Substantia nigra (tissue), 51 donors: ENCODE measurements at places on chromosomes 12 and 14.

DNA sequence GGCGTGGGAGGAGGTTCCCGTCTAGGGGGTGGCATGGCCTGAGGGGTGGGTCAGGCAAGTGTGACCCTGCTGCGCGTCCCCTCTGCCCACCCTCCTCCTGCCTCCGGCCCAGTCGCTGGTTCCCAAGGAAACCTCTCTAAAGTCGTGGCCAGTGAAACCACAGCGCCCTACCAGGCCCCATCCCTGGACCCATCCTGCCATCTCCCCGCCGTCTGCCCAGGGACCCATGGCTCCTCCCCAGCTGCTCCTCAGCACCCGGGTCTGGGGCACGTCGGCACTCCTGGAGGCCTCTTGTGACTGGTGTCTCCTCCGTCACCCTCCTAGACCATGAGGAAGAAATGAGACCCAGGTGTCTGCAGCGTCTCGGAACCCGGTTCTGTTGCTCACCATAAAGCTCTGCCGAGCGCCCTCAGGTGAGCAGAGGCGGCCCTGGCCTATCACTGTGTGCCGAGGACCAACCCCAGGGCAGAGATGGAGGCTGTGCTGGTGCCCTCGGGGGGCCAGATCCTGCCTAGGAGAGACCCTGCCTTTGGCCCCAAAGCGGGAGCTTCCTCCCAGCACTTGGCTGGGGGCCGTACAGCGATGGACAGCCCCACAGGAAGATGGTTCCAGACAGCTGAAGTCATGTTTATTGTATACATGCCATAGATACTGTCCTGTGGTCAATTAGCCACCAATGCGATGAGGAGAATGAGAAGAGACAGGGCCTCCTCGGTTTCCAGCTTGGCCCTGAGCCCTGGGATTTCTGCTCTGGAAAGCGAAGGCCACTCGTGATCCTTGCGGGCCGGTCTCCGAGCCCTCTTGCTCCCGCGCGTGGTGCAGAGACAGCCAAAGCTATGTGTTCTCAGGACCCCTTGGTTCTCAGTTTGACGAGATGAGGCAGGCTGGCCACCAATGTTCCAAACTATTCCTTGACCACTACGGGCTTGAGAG is 222.5 kb upstream of the RTL1 start:
- DNase-seq: no peak

DNA sequence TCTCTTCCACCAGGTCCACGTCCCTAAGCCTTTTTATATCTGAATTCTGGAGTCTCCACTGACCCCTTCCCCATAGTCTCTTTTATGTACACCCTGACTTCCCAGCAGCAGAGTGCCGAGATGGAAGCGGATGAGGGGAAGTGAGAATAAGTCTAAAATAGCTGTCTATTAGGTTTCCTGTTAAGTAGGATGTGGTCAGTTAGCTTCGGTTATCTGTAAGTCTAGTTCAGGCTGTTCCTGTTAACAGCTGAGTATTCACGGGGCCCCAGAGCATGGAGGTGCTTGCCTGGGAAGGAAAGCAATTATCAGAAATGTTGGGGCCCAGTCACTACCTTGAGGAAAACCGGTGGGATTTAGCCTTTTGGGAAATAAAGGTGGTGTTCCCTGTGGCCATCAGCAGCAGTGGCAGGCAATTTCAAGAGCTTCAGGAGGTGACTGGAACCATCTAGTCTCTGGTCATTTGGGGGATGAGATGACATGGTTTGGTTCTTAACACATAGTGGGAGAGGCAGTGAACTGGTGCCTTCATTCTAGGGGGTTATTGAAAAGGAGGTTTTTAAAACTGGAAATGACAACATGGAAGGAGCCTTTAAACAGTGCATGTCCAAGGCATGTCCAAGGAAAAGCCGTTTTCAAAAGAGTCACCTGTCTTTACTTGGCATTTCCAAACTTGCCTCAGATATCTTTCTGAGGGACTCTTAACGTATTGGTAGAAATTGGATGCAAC is 21.8 kb downstream of the CHST11 start:
- no peak for DNase-seq

DNA sequence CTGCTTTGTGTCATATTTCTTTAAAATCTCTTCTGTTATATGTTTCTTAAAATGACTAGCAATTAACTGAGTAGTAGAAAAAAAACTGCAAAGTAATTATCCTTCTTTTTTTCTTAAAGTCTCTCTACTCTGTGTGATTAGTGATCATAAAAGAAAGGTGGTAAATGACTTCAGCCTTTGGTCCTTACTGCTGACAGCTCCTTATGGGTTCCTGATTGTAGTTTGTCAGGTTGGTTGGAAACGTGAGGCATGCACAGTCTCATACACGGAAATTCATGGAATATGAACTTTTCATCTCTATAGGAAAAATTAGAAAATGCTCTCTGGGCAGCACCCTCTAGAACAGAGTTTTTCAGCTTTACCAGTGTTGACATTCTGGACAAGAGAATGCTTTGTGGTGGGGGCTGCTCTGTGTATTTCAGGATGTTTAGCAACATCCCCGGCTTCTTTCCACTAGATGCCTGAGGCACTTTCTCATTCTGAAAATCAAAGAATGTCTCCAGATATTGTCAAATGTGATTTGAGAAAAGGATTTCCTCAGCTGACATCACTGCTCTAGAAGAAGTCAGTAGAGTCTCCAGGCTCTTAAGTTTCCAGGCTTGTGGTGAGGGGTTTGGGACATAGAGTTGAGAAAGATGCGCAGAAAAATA is 121.0 kb downstream of the PIK3C2G start:
- no peak for DNase-seq

GRCh38 chr12:27332714-27333402 is at the start of gene BMAL2:
BMAL2 (plus strand) TSS chr12:27332836; CDS start chr12:27333073, 237 bp downstream.
- no peak for DNase-seq

DNA sequence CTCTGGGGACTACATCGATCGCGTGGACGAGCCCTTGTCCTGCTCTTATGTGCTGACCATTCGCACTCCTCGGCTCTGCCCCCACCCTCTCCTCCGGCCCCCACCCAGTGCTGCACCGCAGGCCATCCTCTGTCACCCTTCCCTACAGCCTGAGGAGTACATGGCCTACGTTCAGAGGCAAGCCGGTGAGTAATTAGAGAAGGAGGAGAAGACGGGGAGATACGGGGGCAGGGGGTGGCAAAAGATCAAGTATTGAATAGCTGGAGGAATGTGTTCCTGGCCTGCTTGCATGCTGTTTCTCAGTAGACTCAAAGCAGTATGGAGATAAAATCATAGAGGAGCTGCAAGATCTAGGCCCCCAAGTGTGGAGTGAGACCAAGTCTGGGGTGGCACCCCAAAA is 21.9 kb downstream of the OS9 start:
- no peak for DNase-seq

DNA sequence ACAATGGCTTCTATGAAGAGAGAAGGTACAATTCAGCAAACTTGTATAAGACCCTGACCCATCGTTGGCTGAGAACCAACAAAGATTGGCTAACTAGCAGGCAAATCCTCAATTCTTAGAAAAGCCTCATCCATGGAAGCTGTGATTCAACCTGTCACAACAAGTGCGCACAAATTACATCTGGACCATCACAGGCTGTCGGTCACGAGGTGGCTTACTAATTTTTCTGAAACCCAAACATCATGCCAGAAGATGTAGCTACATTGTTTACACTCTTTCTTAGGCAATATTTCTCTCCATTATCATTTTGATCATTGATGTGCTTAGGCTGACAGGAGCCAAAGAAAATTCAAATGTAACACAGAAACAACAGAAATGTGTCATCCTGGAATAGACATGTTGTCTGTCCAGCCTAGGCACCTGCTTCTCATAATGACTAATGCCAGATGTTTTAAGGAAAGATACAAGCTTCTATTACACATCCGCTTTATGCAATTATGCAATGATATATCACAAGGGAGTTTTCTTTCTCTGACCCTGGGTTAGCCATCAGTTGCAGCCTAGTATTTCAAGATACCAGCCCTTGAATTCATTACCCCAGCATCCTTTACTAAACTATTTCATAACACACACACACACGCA is 92.9 kb upstream of the DIO2 start:
- no peak for DNase-seq

DNA sequence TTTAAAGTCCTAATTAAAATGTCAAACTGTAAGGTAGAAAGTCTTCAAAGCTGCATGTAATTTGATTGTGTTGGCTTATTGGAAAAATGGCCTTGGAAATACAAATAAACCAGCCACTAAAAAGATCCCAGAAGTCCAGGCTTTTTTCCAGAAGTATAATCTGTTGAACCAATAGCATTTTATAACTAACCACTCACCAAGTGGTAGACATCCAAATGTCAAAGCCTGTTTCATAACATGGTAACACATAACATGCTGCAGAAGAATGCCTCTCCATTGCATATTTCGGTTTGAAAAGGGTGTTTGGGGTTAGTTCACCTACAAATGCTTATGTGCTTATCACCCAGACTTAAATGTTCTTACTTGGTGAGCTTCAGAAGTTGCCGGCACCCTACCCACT is 183.7 kb upstream of the DIO2 start:
- no peak for DNase-seq

- no peak for DNase-seq
These were observed 7.3 kb downstream of the RSRC2 start for GRCh38 chr12:122519418-122519817.

- DNase-seq: no peak
These were observed 400.8 kb downstream of the GXYLT1 start for GRCh38 chr12:41743835-41744234.

DNA sequence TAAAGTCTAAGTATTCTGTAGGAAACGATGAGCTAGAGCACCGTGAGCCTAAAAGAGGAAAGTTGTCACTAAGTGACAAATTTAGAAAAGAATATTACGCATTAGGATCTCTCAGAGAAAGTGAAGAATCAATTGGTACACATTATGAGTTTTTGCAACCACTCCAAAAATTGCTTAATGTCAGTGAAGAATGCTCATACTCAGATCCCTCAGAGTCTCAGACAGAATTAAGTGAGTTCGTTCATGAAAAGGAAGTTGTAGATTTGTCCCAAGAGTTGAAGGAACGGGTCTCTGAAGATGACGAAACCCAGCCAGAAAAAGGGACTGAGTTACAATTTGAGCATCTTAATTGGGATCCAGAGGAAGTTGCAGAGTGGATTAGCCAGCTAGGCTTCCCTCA is 1.5 kb downstream of the SAMD15 start:
- DNase-seq: no peak

- no peak for DNase-seq
These were observed 119.9 kb upstream of the NCOR2 start for GRCh38 chr12:124687174-124687902.

DNA sequence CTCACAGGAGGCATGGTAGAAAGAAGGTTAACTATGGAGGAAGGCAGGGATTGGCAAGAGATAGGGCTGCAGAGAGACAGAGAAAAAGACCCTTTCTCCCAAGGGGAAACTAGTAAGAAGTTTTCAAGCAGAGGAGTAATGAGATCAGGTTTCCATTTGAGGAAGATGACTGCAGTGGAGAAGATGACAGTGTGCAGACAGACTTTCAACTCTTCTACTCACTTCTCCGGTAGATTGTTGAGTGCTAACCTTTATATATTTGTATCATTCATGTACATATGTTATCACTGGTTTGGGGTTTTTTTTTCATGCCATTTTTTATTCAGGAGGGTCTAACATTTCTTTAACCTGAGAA is 5.9 kb upstream of the B3GNT4 start:
- DNase-seq: no peak

- no peak for DNase-seq
These were observed 699 bp upstream of the CD69 start for GRCh38 chr12:9761419-9761781.

DNA sequence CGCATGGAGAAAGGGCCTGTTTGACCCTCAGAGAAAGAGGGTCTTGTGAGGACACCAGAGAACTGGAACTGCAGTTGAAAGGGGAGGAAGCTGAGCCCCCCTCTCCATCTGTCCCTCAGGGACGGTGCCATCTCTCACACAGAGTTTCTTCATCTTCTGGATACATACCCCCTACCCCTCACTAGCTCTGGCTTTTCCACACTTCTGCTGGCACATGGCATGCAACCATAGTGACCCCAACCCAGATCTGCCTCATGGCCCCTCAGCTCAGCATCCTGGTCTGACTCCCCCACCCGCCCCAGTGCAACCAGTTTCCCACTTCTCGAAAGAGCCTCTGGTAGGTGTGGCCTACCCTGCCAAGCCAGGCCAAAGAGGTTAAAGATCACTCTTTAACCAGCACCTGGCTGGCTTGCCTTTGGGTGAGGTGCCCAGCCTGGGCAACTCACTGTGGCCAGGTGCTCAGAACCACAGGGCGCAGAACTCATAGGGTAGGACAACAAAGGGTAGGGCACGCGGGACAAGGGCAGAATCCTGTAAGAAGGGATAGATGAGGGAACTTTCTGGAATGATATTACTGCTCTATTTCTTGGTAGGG is 25.8 kb downstream of the GALNT16 start:
- DNase-seq: no peak

DNA sequence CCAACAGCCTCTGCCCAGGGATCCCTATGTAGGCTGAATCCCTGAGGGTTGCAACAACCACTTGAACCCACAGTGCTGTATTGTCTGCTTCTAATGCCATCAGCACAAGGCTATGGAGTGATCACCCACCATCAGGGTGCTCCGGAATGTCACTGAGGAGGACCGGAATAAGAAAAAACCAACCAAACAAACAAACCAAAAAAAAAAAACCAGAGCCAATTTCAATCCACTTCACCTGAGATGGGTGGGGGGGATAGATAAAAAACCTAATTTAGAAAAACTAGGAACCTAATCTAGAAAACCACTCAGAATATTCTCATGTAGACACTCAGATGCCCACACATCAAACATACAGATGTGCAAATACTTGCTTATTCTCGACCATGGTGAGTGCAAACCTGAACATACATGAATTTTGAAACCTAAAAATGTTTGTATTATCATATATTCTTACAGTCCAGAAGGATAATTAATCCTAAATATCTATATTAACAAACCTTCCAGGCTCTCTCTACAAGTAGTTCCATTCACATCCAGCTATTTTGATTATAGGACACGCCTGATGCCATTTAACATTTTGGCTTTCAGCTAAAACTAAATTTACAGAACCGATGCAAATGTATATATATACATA is 3.7 kb downstream of the TBX5 start:
- DNase-seq: no peak

GRCh38 chr12:34022079-34022830 is at the start of gene ALG10:
ALG10 (plus strand) TSS chr12:34022496; CDS start chr12:34022600, 104 bp downstream.
- DNase-seq: peak; percentile 81

DNA sequence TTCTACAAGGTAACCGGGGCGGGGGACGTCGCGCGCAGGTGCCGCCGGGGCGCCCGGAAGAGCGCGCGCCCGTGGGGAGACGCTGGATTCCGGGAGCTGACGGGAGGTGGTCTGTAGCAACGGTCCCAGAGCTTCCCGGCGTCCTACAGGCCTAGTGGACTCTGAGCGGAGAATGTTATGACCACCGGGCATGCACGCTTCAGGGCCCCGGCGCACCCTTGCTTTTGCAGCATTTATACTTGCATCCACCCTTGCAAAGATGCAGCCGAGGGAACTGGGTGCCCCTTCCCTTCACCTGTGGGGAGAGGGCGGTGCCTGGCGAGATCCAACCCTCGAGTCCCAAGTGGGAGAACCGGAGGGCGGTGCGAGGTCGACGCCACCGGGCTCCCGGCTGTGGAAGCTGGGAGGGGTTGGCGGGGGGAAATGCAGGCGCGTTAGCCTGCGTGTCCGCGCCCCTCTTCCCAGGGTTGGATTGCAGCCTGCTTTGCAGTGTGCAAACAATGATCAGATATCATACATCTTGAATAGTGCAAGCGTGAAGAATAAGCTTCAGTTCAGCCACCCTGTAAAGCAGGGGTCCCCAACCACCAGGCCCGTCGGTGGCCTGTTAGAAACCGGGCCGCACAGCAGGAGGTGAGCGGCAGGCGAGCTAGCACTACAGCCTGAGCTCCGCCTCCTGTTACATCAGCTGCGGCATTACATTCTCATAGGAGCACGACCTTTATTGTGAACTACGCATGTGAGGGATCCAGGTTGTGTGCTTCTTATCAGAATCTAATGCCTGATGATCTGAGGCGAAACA is 576 bp downstream of the ERP29 start:
- DNase-seq: no peak
